Activated CD8-positive, alpha-beta memory T cell treated with anti-CD3 and anti-CD28 coated beads for 24 hours (primary cell): ENCODE measurements at places on chromosomes 4 and X.

DNA sequence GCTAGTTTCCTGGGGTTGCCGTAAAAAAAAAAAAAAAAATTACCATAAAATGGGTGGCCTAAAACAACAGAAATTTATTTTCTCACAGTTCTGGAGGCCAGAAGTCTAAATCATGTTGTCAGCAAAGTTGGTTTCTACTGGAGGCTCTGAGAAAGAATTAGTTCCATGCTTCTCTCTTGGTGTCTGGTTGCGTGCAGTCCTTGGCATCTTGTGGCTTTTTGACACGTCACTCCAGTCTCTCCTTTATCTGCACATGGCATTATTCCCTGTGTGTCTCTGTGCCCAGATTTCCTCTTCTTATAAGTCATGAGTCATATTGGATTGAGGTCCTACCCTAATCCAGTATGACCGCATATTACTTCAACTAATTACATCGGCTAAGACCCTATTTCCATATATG is 38.7 kb downstream of the SPATA4 start:
- DNase-seq, result no peak

- DNase-seq, result no peak
These were observed 97.6 kb upstream of the BCOR start for GRCh38 chrX:40195368-40195767.

DNA sequence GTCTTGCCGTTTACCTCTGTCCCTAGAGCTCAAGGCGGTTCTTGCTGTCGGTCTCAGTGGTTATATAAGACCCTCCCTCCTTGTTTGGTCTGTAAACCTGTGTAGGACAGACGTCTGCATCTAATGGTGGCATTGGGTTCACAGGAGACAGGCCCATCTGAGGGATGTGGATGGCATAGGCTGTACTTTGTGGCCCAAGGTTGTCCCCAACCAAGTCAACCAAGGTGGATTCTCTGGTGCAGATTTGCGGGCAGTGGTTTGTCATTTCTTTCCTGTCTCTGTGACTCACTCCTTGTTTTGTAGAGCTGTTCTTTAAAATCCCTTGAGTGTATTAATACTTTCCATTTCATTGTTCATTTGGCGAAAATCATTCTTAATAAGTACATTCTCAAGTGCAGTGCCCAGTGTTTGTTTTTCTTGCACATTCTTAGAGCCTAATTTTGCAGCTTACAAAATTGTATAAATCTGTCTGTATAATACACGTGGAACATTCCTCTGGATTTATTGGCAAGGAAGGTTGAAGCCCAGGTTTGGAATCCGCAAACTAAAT is 68.0 kb upstream of the TLR2 start:
- DNase-seq, result peak; percentile 71

- DNase-seq, result no peak
These were observed 762.8 kb downstream of the PDHA2 start for GRCh38 chr4:96602661-96603060.

- DNase-seq, result no peak
These were observed 85.8 kb downstream of the ARHGAP6 start for GRCh38 chrX:11579636-11580600.

DNA sequence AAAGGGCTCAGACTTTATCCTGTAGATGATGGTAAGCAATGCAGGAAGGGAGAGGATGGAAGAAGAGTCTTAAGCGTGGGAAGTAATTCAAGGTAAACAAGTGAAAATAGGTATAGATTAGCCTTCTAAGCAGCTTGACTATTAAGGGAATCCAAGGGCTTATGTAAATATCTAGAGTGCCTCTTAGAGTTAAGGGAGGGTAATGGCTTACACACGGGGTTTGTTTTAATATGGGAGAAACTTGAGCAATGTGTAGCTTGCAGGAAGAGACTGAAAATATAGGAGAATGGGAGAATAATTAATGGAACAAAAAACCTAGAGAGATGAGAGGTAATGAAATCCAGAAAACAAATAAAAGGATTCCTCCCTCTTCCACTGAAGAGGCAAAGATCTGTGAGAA is 12.8 kb upstream of the SAP30 start:
- no peak for DNase-seq

GRCh38 chr4:74258963-74259362 is 49.3 kb upstream of the EPGN start:
- DNase-seq, result no peak

DNA sequence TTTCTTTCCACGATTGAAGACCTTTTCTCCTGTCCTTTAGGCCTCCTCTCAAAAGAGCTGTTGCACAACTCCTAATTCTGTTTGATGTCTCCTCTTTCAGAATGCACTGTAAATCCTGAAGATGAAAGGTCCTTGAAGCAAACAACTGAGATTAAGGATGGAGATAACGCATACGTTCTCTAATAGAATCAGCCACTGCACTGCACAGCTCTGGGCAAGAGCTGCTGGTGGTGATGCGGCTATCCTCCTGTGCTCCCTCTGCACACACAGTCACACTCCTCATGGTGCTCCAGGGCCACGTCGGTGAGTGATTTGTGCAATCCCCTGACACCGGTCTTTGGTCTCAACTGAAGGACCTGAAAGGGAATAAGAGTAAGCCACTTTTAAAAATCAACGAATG is 208.7 kb downstream of the PDGFC start:
- DNase-seq, result no peak

DNA sequence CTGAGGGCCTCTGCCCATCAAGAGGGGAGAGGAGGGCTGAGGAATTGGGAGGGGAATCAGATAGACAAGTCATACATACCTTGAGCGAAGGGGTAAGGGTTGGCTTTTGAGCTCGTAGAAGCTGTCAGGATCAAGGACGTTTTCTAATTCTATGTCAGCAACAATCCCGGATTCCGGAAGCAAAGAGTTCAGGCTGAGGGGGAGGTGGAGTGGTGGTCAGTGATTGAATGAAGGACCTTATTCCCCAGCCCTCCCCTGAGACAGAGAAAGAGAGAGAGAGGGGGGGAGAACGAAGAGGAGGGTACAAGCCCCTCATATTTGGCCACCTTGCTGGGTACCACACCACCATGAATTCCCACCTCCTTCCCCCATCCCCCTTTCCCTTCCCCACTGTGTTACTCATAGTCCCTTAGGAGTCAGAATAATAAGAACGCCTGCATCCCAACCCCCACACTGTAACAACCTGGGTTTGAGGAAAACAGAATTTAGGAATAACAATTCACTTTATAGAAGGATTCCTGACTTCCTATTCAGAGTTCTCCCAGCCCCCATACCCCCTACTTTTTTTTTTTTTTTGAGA is 2.7 kb downstream of the TFE3 start:
- no peak for DNase-seq

- DNase-seq, result no peak
These were observed 265.3 kb downstream of the ZNF674 start for GRCh38 chrX:46279925-46280313.

GRCh38 chrX:143648705-143649104 is 12.8 kb upstream of the SLITRK4 start:
- DNase-seq, result no peak

DNA sequence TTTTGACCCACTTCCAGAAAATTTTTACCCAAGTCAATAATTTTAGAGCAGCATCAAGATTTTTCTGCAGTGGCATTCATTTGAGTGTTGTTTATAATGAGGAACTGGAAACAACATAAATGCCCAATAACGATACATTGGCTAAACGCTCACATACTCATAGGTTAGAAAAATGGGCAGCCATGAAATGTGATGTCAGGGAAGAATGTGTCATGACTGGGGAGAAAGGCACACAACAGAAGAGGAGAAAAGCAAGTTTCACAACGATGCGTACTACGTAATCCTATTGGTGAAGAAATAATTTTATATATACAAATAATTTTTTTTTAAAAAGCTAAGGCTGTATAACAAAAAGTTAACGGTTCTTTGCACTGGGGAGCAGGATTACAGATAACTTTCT is 33.6 kb upstream of the MAP3K15 start:
- no peak for DNase-seq

- DNase-seq, result no peak
These were observed 9.1 kb downstream of the ELF2 start for GRCh38 chr4:139167774-139168444.

DNA sequence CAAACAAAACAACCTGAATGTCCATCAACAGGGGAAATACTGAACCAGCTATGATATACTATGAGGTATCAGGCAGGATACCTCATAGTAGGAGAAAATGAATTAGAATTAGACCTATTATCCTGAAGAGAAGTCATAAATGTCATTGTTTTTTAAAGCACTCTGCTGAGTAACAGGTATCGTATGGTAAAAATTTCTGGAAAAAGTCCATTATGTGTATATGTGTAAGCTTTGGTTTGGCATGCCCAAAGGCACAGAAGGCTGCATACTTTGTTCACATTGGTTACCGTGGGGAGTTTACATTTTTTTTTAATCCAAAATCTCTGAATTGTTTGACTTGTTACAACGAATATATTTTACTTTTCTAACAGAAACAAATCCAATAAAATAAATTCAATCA is 70.5 kb downstream of the RPS3A start:
- no peak for DNase-seq

GRCh38 chr4:182288534-182288933 is 45.3 kb downstream of the TENM3 start:
- no peak for DNase-seq

DNA sequence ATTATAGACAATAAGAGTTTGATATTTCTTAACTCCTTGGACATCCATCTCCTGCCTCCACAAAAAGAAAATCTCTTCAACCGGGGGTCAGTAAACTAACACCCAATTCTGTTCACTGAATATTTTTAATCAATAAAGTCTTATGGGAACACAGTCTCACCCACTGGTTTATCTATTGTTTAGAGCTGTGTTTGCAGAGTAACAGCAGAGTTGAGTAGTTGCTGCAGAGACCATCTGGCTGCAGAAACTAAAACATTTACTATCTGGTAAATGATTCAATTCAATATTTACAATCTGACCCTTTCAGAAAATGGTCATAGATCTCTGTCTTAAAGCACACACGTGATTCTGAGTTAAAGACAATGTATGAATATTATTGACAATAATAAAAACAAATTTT is 94.0 kb downstream of the TMA16 start:
- no peak for DNase-seq

DNA sequence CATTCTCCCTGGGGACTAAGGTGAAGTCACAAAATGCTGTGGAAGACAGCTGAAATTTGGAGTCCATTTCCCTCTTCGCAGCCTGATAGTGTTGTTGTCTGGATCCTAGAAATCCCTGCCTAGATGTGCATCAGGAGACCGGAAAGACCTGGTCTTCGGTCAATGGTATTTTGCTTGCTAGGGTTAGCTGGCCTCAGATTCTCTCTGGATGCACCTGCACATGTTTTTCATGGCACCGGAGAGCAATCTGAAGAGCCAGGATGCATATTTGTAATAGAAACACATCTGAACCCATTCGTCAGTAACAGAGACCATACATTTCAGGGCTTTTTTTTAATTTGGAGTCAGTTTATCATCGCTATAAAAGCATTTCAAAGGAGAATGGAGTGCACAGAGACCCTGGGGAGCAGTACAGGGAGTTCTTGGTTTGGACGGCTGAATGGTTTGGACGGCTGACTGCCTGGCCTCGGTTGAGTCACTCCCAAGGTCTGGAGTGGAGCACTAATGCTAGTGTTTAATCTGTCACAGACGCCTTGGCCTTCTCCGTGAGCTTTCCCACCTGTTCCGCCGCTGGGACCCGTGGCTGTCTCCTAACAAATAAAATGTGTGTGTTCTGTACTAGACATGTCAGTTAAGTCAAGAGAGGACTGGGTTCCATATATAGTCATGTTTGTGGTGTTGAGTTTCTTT is 7.5 kb upstream of the PDLIM3 start:
- no peak for DNase-seq

DNA sequence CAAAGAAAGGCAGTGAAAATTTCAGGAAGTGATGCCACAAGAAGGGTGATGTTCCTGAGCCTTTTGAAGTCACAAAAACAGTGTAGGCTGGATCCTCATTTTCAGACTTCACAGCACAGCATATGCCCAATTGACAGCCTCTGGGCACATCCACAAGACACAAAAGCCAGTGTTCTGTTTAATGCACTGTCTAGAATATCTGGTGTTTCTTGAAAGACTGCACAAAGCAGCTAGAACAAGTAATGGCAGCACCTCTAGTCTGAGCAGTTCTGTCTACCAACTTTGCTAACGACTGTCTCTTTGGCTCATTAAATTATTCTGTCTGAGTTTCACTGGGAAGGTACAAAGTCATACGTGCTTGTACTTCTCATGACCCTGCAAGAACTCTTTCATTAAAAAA is 417.1 kb upstream of the GALNT7 start:
- DNase-seq, result no peak

DNA sequence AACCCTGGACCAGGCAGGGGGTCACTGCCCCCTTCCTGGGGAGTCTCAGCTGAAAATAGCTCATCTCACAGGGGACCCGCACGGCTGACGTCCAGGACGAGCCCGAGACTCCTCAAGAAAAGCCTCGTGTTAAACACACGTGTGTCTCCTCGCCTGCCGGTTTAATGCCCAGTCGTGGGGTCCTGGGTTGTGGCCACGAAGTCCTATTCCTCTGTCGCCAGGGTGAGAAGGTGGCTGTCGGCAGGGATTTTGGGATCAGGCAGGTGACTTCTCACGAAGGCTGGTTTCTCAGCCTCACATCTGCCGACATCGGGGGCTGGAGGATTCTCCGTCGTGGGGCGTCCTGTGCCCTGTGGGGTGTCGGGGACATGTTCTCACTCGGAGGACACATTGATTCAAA is 44.3 kb upstream of the PPP2R3B start:
- DNase-seq, result no peak

- DNase-seq, result no peak
These were observed 95.4 kb downstream of the VCX2 start for GRCh38 chrX:8075636-8076035.

DNA sequence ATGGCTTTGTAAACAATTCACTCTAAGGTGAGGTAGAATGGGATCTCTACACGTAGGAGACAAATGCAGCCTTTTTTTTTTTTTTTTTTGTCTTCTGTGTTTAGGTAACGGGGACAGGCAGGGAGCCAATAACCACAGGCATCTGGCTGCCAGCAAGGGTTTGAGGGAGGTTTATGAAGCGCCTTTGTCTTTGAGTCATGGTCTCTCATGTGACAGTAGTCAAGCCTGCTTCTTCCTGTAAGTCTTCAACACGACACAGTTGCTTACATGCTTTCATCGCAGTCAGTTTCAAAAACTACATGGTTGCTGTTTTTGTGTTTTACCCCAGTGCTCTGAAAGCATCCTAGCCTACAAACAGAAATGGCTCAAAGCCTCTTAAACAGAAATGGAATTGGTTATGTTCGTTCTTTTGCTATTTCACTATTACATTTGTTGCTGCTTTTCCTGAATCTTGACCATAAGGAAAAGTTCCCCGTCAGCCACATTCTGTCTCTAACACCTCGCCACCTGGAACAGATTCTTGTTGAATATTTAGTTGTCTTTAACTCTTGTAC is 127.8 kb upstream of the METTL14 start:
- DNase-seq, result no peak

DNA sequence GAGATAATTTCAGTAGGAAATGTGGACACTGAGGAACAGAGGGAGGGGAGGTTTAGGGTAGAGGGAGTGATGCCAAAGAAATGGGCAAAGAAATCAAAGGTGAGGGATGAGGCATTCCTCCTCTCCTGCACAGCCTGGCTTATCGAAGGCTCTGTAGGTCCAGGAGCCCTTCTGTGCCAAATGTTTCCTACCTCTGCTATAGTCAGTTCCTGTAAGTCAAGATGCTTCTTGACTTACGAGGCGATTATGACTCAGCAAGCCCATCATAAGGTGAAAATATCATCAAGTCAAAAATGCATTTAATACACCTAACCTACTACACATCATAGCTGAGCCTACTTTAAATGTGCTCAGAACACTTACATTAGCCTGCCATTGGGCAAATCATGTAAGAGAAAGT is 60.0 kb upstream of the ARHGAP24 start:
- DNase-seq, result no peak

- no peak for DNase-seq
These were observed 8.8 kb upstream of the XIAP start for GRCh38 chrX:123851079-123851478.
